Panc1 (cell line): ENCODE measurements at places on chromosomes 3 and 15.

DNA sequence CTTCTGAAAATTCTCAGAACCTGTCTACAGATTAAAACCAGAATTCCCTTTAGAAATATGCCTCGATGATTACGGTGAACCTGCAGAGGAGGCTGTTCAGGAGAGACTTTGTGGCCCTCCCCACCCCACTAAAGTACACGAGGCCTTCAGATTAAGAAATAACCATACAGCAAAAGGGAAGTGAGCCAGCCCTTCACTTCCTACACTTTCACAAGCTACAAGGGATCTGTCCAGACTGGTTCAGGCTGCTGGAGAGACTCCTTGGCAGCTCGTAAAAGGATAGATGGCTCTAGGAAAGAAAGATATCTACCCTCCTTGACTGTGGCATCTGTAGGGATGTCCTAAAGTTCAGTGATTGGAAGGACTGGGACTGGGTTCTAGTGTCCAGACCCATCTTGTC lies 102.6 kb downstream of the ALDH1A2 start:
- no peak for DNase-seq

GRCh38 chr3:97940034-97940433 lies 32.2 kb downstream of the RIOX2 start:
- no peak for DNase-seq

GRCh38 chr3:13042715-13043271 lies 30.4 kb downstream of the IQSEC1 start:
- no peak for DNase-seq

- DNase-seq = no peak
Measured at GRCh38 chr15:98164986-98165385, 204.5 kb downstream of the ARRDC4 start.

- DNase-seq = no peak
Measured at GRCh38 chr15:86328658-86329057, 249.0 kb downstream of the AGBL1 start.
